H9 (cell line): ENCODE measurements at places on chromosomes 12 and 14. TPM values are rescaled to one million over a fixed set of nuclear protein-coding genes. Genes with fewer than 3 reads are reported as not detected.

GRCh38 chr12:19999805-20000138, 368.6 kb upstream of the PDE3A start:
- H3K27ac ChIP-seq: no peak overlapping the region
- no peaks in the 10 kb centered on the region for H3K27me3 ChIP-seq
- no peak for DNase-seq
- H3K36me3 ChIP-seq: no peaks in the 10 kb centered on the region
- H3K4me1 ChIP-seq: no peaks in the 10 kb centered on the region
- no peak overlapping the region for H3K4me3 ChIP-seq

- H3K36me3 ChIP-seq: no peaks in the 10 kb centered on the region
- H3K27me3 ChIP-seq: no peaks in the 10 kb centered on the region
- H3K27ac ChIP-seq: no peak overlapping the region
- no peak overlapping the region for H3K4me3 ChIP-seq
- H3K4me1 ChIP-seq: peaks cover 4% of the 10 kb centered on the region; the same call in 1 of the 2 replicates
- peak; percentile 40 for DNase-seq
Observed at GRCh38 chr12:80325167-80325959, 118.7 kb upstream of the PTPRQ start.

GRCh38 chr14:103257211-103257962, 76.7 kb upstream of the EIF5 start:
- H3K27ac ChIP-seq: no peak overlapping the region
- no peak for DNase-seq
- no peak overlapping the region for H3K4me3 ChIP-seq
- no peaks in the 10 kb centered on the region for H3K36me3 ChIP-seq
- H3K27me3 ChIP-seq: no peaks in the 10 kb centered on the region

GRCh38 chr12:12903642-12904609, 12.6 kb downstream of the GPRC5A start:
- H3K4me3 ChIP-seq: no peak overlapping the region
- no peaks in the 10 kb centered on the region for H3K4me1 ChIP-seq
- no peak overlapping the region for H3K27ac ChIP-seq

DNA sequence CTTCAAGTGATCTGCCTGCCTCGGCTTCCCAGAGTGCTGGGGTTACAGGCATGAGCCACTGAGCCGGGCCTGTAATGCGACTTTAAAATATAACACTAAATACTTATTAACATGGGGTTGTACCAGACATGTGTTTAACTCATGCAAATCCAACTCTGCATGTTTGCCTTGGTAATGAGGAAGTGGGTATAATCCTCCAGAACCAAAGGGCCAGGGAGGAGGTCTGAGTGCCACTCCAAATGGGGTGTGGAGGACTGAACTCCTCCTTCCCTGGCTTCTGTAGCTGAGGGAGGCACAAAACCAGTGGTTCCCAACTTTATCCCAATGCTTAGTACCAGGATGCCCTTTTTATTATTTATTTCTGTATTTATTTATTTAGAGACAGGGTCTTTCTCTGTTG, 61.6 kb upstream of the MED13L start:
- peaks cover 2% of the 10 kb centered on the region; the same call in 2 of the 3 replicates for H3K36me3 ChIP-seq
- H3K27ac ChIP-seq: no peak overlapping the region
- no peak overlapping the region for H3K4me3 ChIP-seq
- H3K4me1 ChIP-seq: peaks cover 5% of the 10 kb centered on the region; the same call in 1 of the 2 replicates
- DNase-seq: no peak

DNA sequence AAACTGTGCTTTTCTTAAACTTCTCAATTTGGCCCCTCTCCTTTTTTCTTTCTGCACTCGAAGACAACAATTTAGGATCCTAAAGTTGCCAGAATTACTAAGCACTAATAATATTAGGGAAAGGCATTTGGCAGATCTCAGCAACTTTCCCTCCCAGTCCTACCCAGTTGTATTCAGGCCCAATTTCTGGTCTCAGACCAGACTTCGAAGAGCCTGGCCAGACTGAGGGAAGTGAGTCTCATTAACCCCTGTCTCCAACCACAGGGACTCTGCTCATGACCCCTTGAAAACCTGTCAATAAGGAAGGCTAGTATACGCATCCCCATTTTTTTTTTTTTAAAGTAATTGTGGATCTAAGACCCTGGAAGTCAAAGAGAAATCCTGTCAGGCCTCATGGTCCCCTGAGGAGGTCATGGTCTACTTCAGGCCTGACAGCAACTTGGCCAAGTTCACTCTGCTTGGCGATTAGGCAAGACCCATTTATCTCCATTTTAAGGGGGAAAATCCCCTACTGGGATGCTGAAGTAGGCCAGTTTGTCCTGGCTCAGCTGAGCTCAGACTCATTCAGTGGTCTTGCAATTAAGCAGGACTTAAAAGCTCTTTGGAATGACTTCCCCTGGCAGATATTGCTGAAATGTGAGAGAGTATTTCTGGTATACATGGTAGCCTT, 521.0 kb downstream of the FUT8 start:
- no peak overlapping the region for H3K4me3 ChIP-seq
- DNase-seq: no peak
- H3K4me1 ChIP-seq: peaks cover 4% of the 10 kb centered on the region; the same call in 1 of the 2 replicates
- H3K27ac ChIP-seq: no peak overlapping the region

DNA sequence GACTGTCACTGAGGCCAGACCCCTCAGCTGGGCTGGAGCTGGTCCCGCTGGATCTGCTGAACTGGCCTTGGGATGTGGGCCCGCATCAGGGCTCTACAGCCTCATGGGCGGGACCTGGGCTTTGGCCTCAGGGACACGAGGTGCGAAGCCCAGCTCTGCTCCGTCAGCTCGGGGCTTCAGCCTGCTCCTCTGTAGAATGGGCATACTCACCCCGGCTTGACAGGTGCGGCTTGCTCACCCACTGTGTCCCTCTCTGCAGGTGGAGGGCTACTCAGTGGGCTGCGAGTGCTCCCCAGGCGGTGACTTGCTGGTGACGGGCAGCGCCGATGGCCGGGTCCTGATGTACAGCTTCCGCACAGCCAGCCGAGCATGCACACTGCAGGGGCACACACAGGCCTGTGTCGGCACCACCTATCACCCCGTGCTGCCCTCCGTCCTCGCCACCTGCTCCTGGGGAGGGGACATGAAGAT, 57.6 kb downstream of the BEGAIN start:
- no peaks in the 10 kb centered on the region for H3K36me3 ChIP-seq
- DNase-seq: peak; percentile 19
- no peak overlapping the region for H3K4me3 ChIP-seq
- no peak overlapping the region for H3K27ac ChIP-seq
- H3K4me1 ChIP-seq: no peaks in the 10 kb centered on the region

- H3K4me1 ChIP-seq: no peaks in the 10 kb centered on the region
- DNase-seq: peak; percentile 15
- no peak overlapping the region for H3K4me3 ChIP-seq
- H3K27ac ChIP-seq: no peak overlapping the region
- H3K36me3 ChIP-seq: no peaks in the 10 kb centered on the region
Observed at GRCh38 chr14:96170961-96171592, 33.6 kb upstream of the BDKRB2 start.

- H3K36me3 ChIP-seq: peaks cover 47% of the 10 kb centered on the region
- no peak for DNase-seq
- H3K27me3 ChIP-seq: no peaks in the 10 kb centered on the region
- peak overlapping the region; percentile 83 for H3K4me3 ChIP-seq
- H3K27ac ChIP-seq: no peak overlapping the region
Observed at GRCh38 chr14:21525571-21525961, 580 bp downstream of the SALL2 start.

- H3K27ac ChIP-seq: no peak overlapping the region
- H3K4me1 ChIP-seq: no peaks in the 10 kb centered on the region
- DNase-seq: no peak
Observed at GRCh38 chr14:69895109-69895508, 15.9 kb downstream of the SMOC1 start.

DNA sequence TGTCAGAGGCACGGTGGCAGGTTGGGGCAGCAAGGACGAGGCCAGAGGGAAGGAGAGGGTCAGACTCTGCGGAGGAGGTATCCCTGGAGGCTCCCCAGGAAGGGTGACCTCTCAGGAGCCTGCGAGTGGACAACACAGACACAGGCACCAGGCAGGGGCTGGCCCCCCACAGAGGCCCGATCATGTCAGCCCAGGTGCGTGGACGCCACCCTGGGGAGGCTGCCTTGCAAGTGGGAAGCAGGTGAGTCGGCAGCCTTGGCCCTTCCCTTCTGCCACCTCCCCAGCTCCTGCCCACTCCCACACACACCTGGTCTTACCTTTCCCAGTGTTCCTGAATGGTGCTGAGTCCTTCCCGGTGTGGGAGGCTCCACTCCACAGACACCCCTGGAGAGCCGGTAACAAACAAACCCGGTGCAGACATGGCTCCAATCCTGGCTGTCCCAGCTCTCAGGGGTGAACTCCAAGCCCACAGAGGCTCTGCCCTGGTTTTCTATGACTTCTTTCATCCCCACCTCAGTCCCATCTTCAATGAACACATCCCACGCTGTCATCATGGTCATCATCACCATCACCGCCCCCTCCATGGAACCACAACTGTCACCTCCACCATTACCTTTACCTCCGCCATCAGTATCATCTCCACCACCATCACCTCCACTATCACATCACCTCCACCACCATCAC, 5.2 kb downstream of the ZBTB42 start:
- H3K4me1 ChIP-seq: no peaks in the 10 kb centered on the region
- H3K4me3 ChIP-seq: no peak overlapping the region
- peaks cover 16% of the 10 kb centered on the region; the same call in 1 of the 2 replicates for H3K27me3 ChIP-seq
- DNase-seq: no peak

DNA sequence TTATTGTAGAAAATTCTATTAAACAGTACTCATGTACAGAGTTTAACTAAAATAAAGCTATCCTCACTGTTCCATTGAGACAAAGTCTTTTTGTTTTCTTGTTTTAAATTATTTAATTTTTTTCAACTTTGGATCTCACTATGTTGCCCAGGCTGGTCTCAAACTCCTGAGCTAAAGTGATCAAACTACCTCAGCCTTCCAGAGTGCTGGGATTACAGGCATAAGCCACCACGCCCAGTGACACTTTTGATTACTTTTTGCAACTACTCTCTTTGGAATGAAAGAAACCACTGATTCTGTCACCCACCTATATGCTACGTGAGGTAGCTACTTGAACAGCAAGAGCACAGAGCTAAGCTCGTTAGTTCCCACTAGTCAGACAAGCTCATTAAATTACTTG, 17.1 kb downstream of the ZFC3H1 start:
- peaks cover 25% of the 10 kb centered on the region; the same call in 2 of the 3 replicates for H3K36me3 ChIP-seq
- no peaks in the 10 kb centered on the region for H3K27me3 ChIP-seq
- H3K27ac ChIP-seq: no peak overlapping the region

DNA sequence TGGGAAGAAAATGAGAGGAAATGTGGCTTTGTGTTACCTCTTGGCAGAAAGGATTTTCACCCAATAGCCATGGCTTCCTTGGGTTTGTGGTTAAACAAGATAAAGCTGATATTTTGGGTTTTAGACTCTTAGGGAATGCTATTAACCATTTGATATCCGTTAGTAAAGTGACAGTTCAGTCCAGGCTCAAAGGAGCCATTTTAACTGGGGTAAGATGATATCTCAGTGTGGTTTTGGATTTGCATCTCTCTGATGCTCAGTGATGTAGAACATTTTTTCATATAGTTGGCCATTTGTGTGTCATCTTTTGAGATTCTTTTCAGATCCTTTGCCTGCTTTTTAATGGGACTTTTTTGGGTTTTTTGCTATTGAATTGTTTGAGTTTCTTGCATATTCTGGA, 30.1 kb downstream of the IFT43 start:
- H3K27me3 ChIP-seq: no peaks in the 10 kb centered on the region
- H3K36me3 ChIP-seq: peaks cover 25% of the 10 kb centered on the region
- no peak overlapping the region for H3K27ac ChIP-seq
- H3K4me1 ChIP-seq: 0 out of 2 replicates have a peak, but pooled peaks cover 2% of the 10 kb centered on the region
- no peak overlapping the region for H3K4me3 ChIP-seq

- no peak overlapping the region for H3K4me3 ChIP-seq
- no peaks in the 10 kb centered on the region for H3K4me1 ChIP-seq
- H3K27me3 ChIP-seq: no peaks in the 10 kb centered on the region
- DNase-seq: no peak
Observed at GRCh38 chr14:63032641-63033040, 12.6 kb downstream of the KCNH5 start.

DNA sequence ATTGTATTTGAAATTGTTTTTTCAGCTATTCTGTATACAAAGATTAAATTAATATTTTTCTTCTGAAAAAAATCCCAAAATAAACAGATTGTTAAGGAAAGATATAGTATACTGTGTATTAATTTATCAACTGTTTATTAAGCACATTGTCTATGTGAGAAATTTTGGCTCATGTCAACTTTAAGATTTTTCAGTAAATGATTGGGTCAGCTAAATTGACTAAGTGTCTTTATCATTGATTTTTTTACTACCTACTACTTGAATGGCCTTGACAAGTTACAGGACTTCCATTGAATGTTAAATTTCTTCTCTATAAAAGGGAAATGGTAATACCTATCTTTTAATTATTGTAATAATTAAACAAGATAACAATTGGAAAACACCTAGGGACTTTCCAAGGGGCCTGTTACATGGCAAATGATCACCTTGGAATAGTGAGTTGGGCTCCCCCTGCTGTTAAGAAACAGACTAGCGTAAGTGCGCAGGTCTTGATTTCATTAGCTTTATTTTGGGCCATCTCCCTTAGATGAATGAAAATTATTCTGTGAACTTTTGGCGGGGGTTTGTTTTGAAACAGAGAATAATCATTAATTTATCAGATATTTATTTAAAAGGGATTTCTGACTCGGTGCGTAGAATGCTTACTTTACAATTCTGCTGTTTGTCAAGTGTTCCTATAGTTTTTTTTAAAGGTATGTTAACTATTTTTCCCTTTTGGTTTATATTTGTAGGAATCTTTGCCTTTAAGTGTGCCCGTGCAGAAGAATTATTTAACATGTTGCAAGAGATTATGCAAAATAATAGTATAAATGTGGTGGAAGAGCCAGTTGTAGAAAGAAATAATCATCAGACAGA, 14.5 kb upstream of the CCT2 start:
- H3K36me3 ChIP-seq: peaks cover 22% of the 10 kb centered on the region
- no peak overlapping the region for H3K27ac ChIP-seq
- no peak overlapping the region for H3K4me3 ChIP-seq
- DNase-seq: no peak

GRCh38 chr14:22497671-22498093, 91.3 kb downstream of the DAD1 start:
- H3K4me3 ChIP-seq: no peak overlapping the region
- H3K36me3 ChIP-seq: no peaks in the 10 kb centered on the region
- no peak for DNase-seq
- no peaks in the 10 kb centered on the region for H3K27me3 ChIP-seq
- H3K27ac ChIP-seq: no peak overlapping the region

DNA sequence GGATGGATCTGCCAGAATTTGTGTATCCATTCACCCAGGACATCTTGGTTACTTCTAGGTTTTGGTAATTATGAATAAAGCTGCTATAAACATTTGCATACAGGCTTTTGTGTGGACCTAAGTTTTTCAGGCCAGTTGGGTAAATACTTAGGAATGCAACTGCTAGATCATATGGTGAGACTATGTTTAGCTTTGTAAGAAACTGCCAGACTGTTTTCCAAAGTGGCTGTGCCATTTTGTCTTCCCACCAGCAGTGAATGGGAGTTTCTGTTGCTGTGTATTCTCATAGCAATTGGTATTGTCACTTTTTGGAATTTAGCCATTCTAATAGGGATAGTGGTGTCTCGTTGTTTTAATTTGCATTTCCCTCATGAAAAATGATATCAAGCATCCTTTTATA, 133.0 kb downstream of the KIF26A start:
- no peaks in the 10 kb centered on the region; the same call in 2 of the 3 replicates for H3K36me3 ChIP-seq
- no peak overlapping the region for H3K4me3 ChIP-seq
- DNase-seq: no peak
- no peaks in the 10 kb centered on the region for H3K27me3 ChIP-seq
- no peaks in the 10 kb centered on the region for H3K4me1 ChIP-seq

GRCh38 chr12:4353785-4354208, 25.7 kb downstream of the FGF23 start:
- no peaks in the 10 kb centered on the region for H3K4me1 ChIP-seq
- peak; percentile 66 for DNase-seq
- no peak overlapping the region for H3K4me3 ChIP-seq
- H3K27me3 ChIP-seq: no peaks in the 10 kb centered on the region
- peaks cover 37% of the 10 kb centered on the region for H3K36me3 ChIP-seq

KRT83 gene
- not detected in 2 replicates for total RNA-seq

ACSM4 gene
- total RNA-seq: not detected in 2 replicates

KRT77 gene
- not detected in 2 replicates for total RNA-seq

VRTN gene
- 104 and 105 TPM in 2 replicates for total RNA-seq

BDKRB1 gene
- not detected in 2 replicates for total RNA-seq
